Stimulated activated CD8-positive, alpha-beta memory T cell treated with anti-CD3 and anti-CD28 coated beads, Interleukin-4, amount 100 ng/mL, for 4 hours (primary cell): ENCODE measurements at places on chromosomes 12 and 14.

DNA sequence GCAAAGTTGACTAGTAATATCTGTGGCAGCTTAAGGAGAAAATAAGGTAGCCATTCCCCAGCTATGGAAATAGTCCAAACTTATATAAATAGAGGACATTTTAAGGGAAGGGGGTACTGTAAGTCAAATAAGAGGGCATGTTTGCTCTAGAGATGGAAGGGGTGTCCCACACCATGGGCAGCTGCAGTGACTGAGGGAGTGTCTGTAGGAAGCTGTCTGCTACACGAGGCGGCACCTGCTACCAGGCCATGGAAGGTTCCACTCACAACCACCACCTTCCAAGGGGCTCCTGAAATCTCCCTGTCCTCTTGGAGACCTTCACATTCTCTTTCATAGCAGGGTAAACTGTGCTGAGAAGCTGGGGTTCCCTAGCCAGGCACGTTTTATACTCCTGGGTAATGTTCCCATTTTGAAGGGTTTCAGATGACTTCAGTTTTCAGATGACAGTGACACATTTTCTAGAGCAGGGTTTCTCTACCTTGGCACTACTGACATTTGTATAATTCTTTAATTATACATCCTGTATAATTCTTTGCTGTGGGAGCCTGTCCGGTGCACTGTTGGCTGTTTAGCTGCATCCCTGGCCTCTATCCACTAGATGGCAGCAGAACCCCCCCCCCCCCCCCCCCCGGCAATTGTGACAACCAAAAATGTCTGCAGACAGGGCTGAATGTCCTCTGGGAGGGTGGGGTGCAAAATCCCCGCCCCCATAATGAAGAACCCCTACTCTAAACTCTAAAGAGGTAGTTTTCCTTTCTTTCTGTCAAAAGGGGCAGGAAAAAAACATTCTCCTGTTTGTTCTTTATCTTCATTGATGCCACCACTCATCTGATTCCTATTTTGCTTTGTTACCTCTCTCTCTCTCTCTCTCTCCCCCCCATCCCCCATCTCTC, 11.6 kb upstream of the SMCO2 start:
- DNase-seq: no peak

DNA sequence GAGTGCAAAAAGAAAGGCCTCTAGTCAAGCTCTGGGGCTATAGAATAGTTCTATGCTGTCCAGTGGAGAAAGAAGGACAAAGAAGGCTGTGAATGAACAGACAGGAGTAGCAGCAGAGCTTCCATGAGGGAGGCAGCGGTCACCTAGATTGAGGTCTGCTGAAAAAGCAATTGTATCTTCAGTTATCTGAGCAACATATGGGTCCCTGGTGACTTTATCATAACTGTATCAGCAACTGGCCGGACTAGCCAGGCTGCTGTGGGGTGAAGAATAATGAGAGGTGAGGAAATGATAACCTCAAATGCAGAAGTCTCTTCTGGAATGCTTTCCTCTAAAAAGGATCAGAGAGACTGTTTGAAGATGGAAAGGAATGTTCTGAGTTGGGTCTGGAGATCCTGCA, 971.3 kb upstream of the TMEM132C start:
- no peak for DNase-seq

GRCh38 chr14:38623661-38624060, 367.8 kb upstream of the CLEC14A start:
- DNase-seq: no peak

- no peak for DNase-seq
Observed at GRCh38 chr12:27220055-27220987, 23.8 kb upstream of the STK38L start.

DNA sequence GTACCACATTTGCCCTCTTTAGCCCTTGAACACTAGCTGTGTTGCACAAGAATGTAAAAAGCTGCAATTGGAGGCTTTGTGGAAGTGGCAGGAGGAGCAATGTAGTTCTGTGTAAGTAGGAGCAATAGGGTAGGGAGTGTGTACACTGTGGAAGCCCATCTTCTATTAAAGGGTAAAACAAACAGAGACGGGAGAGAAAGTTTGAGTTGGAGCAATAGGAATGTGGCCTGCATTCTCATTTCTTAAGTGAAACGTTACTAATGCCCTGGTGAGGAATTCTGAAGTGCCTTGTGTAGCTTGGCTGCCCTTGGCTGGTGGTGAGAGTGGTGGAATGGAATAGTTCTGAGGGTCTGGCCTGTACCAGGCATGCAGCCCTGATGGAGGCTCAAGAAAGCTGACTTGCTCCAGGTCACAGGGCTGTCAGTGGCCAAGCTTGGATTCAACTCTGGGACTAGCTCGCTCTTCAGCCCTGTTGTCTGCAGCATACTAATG, 38.8 kb upstream of the ATP23 start:
- DNase-seq: no peak

DNA sequence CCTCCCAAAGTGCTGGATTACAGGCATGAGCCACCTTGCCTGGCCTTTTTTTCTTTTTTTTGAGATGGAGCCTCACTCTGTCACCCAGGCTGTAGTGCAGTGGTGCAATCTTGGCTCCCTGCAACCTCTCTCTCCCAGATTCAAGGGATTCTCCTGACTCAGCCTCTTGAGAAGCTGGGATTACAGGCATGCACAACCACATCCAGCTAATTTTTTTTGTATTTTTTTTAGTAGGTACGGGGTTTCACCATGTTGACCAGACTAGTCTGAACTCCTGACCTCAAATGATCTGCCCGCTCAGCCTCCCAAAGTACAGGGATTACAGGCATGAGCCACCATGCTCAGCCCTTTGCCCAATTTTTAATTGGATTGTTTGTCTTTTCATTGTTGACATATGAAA, 58.0 kb downstream of the SINHCAF start:
- no peak for DNase-seq
